ENCODE measurements at places on chromosomes 11 and 22.

DNA sequence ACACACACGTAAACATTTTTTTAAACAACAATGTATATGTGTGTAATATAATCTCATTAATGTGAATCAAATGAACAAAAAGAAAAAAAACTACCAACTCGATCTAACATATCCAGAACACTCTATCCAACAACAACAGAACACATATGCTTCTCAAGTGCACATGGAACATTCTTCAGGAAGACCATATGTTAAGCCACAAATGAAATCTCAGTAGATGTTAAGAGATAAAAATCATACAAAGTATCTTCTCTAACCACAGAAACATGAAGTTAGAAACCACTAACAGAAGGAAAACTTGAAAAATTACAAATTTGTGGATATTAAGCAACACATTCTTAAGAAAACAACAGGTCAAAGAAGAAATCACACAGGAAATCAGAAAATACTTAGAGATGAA lies 25.5 kb upstream of the TMEM45B start:
- DNase-seq, result no peak

- no peak for DNase-seq
Measured at GRCh38 chr11:37248145-37248544, 650.1 kb upstream of the RAG2 start.

DNA sequence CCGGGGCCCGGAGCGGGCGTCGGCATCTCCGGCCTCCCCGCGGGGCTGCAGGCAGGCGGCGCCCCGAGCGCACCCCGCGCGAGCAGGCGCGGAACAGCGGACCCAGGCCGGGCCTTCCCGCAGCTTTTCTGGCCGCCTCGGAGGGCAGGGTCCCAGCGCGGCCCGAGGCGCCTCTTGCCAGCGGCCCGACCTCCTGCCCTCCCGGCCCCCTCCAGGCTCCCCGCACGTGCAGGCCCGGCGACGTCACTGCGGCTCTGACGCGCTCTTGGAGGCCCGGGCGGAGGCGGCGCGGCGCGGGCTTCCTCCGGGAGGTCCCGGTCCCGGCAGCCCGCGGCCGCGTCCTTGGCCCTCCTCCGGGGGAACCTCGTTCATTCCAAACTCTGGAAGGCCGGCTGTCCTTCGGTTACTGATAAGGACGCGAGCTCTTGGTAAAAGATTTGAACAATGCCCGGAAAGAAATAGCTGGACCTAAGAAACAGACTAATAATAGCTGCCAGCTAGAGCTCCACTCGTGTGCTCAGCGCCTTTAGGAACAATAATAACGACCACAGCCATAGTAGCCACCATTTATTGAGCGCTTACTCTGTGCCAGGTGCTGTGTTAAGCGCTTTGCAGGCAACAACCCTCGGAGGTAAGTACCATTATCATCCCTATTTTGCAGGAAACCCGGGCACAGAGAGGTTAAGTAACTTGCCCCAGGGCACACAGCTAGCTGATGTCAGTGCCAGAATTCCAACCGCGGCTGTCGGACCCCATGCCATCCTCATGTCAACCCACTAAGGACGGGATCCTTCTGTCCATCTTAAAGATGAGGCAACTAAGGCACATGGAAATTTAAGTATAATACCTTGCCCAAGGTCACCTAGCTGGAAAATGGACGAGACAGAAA lies 39.1 kb upstream of the CREB3L1 start:
- DNase-seq, result peak; percentile 71

- DNase-seq, result peak; percentile 30
Measured at GRCh38 chr22:41833369-41834004, 582 bp downstream of the SREBF2 start.

GRCh38 chr11:15937601-15938120 lies 418.7 kb downstream of the SOX6 start:
- no peak for DNase-seq

GRCh38 chr11:34214961-34215805 lies 109.8 kb downstream of the NAT10 start:
- no peak for DNase-seq

DNA sequence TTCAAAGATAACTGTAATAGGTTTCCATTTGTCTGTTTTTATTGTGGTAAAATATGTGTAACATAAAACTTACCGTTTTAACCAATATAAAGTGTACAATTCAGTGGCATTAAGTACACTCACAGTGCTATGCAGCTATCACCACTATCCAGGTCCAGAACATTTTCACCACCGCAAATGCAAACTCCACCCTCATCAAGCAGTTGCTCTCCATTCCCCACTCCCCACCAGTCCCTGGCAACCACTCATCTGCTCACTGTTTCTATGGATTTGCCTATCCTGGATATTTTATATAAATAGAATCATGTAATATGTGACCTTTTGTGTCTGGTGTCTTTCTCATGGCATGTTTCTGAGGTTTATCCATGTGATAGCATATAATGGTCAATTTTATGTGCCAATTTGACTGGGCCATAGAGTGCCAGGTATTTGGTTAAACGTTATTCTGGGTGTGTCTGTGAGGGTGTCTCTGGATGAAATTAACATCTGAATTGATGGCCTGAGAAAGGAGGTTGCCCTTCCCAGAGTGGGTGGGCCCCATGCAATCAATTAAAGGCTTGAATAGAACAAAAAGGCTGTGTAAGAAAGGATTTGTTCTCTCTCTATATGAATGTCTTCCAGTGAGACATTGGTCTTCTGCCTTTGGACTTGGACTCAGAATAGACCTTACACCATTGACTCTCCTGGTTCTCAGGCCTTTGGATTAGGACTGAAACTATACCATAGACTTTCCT lies 17.2 kb upstream of the SMCO4 start:
- no peak for DNase-seq

DNA sequence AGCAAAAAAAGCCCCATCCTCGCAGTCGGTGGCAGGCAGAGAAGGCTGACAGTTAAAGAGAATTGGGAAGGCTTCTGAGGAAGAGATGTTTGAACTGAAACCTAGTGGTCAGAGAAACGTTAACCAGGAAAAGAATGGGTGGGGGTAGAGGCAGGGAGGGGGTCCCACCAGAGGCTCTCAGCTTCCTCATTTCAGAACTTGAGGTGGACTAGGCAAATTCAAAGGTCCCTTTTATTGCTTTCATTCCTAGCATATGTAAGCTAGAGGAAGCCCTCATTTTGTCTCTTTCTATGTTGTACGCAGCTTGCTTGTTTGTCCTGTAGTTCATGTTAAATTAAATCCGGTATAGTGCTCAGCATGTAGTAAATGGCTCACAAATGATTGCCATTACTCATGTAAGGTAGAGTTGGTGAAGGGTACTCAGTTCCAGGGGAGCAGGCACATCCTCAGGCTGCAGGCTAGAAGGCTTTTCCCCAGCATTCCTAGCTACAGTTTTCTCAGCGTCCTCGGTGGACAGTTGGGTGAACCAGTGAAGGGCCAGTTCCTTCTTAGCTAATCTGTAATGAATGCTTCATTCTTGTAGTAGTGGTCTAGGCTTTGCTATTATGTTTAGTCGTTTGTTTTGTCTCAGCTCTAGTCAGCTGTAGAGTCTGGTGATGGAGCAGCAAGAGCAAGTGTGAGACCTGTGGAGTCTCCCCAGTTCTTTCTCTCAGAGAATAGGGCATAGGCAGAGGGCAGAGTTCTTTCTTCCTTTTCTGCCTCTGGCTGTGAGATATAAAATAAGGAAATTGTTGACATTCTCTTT lies 58.6 kb downstream of the UVRAG start:
- DNase-seq, result no peak

- DNase-seq, result no peak
Measured at GRCh38 chr22:40235308-40235707, 57.6 kb downstream of the TNRC6B start.

Measured in left ventricle myocardium inferior (tissue), 1 donor.